Body of pancreas (tissue), 4 donors: ENCODE measurements at places on chromosomes 4 and X. TPM values are rescaled to one million over a fixed set of nuclear protein-coding genes. Genes with fewer than 3 reads are reported as not detected.

Gene TMSB15A
- not detected for total RNA-seq

DNA sequence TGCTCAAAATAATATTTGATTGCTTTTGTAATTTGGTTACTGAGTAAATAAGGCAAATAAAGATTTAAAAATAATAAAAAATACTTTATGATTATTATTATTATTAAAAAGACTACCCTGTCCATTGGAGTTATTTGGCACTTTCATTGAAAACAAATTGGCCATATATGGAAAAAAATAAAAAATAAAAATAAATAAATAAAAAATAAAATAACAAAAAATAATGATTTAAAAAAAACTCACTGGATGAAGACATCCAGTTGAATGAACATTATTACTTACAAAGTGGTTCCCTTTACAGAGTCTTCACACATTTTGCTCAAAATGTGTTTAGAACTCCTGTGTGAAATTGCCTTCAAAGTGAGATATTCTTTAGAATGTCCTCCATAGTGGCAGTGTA lies 141.3 kb upstream of the ANXA3 start:
- no peak for DNase-seq
- no peak overlapping the region for H3K4me3 ChIP-seq
- no peaks in the 10 kb centered on the region for H3K27me3 ChIP-seq
- H3K27ac ChIP-seq, result no peak overlapping the region
- H3K4me1 ChIP-seq, result no peaks in the 10 kb centered on the region

- DNase-seq, result no peak
- no peaks in the 10 kb centered on the region for H3K4me1 ChIP-seq
- no peak overlapping the region for H3K4me3 ChIP-seq
These were observed 2338.8 kb downstream of the PCDH7 start for GRCh38 chr4:33058998-33059397.

Gene HAUS3
- total RNA-seq, result 7.3 TPM

DNA sequence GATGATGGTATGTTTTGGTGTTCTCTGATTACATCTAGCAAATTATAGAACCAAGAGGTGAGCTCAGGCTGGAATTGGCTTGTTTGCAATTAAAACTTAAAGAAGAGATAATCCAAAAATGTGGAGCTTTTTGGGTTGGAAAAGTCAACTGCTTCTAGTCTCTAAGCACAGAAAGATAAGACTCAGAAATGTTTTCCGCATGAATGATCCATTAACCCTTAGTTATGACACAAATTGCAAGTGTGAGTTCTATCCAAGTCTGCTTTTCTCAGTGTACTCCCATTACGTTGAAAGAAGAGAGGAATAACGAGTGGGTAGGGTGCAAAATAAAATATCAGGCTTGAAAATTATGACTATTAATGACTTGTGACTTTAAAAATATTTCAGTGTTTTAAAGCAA lies 38.5 kb downstream of the HPGD start:
- H3K36me3 ChIP-seq, result no peaks in the 10 kb centered on the region
- H3K27me3 ChIP-seq, result no peaks in the 10 kb centered on the region
- H3K4me1 ChIP-seq, result no peaks in the 10 kb centered on the region
- H3K4me3 ChIP-seq, result no peak overlapping the region

DNA sequence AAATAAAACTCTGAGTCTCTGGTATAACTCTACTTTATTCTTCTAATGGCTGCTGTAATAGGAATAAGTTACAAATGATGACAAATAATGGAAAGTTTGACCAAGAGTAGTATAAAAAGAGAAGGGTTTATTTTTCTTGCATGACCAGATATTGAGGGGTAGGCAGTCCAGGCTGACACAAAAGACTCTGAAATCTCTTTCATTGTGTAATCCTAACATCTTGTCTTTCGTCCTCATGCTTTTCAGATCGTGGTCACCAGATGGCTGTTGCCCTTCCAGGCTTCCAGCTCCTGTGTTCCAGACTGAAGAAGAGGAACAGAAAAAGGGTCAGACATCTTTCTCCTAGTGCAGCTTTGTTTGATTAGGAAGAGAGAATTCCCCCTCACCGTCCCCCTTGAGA lies 176.9 kb upstream of the GK2 start:
- no peak overlapping the region for H3K4me3 ChIP-seq
- DNase-seq, result no peak

Gene SLITRK4
- 0.33 TPM for total RNA-seq

DNA sequence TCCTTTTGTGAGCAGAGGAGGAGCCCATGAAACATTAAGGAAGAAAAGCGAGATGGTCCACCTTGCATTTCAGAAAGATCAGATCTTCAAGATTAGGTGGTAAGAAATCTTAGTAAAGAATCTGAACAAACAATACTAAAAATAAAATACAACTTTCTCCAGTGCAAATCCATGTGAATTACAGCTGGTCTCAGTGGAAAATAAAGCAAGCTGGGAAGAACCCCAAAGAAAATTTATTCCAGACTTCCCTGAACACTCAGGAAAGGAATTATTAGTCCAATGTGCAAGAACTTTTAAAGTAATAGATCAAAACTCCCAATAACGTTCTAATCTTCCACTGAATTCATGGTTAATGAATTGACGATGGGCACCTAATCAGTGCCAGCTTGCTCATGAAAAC lies 37.3 kb upstream of the C1QTNF7 start:
- no peaks in the 10 kb centered on the region for H3K4me1 ChIP-seq
- no peak for DNase-seq
- no peak overlapping the region for H3K4me3 ChIP-seq
- no peaks in the 10 kb centered on the region for H3K27me3 ChIP-seq
- no peaks in the 10 kb centered on the region for H3K36me3 ChIP-seq
- no peak overlapping the region for H3K27ac ChIP-seq

DNA sequence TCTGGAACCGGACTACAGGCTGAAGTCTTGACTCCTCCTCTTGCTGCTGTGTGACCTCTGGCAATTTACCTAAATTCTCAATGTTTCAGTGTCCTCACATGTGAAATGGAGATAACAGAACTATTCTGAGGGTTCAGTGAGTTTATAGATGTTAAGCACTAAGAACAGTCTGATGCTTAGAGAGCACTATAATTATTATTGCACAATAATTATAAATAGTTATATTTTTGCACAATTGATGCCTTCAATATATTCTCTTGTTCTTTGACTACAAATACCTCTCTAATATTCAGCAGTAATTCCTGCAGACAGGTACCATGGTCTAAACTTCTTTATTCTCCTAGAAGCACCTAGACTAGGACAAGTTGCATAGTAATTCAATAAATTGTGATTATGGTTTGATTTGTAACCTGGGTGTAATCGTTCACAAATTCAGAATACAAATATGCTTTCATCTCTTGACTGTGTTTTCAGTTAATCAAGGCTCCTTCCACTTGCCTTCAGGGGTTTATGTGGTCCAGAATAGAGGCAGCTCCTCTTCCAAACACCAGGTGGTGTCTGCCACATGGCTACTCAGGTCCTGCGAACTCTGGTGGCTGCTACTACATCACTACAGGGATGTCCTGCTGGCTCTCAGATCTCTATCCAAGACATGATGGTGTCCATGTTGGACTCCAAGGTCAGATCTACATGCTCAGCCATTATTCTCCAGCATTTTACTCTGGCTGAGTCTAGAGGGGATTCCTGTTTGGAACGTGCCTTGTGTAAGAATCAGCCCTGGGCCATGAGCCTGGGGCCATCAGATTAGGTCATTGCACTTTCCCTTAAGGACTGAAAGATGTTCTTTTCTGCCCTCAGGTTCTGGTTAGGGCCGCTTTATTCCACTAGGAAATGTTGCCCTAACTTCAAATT lies 103.4 kb downstream of the QRFPR start:
- no peak for DNase-seq
- H3K27ac ChIP-seq, result no peak overlapping the region
- no peaks in the 10 kb centered on the region for H3K36me3 ChIP-seq
- H3K4me1 ChIP-seq, result no peaks in the 10 kb centered on the region

- no peaks in the 10 kb centered on the region for H3K36me3 ChIP-seq
- H3K4me1 ChIP-seq, result peaks cover 21% of the 10 kb centered on the region
- no peaks in the 10 kb centered on the region for H3K27me3 ChIP-seq
- no peak overlapping the region for H3K4me3 ChIP-seq
These were observed 924 bp upstream of the IRAK1 start for GRCh38 chrX:154020536-154021115.

- no peaks in the 10 kb centered on the region for H3K36me3 ChIP-seq
- no peaks in the 10 kb centered on the region for H3K27me3 ChIP-seq
- peak; percentile 40 for DNase-seq
- no peak overlapping the region for H3K4me3 ChIP-seq
- no peak overlapping the region for H3K27ac ChIP-seq
- H3K4me1 ChIP-seq, result peaks cover 5% of the 10 kb centered on the region
These were observed 377.0 kb downstream of the PDGFC start for GRCh38 chr4:156594624-156595023.

GRCh38 chrX:70410921-70411320 lies 12.2 kb upstream of the GDPD2 start:
- H3K27me3 ChIP-seq, result no peaks in the 10 kb centered on the region
- no peak overlapping the region for H3K27ac ChIP-seq
- no peaks in the 10 kb centered on the region for H3K4me1 ChIP-seq
- no peaks in the 10 kb centered on the region for H3K36me3 ChIP-seq
- DNase-seq, result no peak
- H3K4me3 ChIP-seq, result no peak overlapping the region

DNA sequence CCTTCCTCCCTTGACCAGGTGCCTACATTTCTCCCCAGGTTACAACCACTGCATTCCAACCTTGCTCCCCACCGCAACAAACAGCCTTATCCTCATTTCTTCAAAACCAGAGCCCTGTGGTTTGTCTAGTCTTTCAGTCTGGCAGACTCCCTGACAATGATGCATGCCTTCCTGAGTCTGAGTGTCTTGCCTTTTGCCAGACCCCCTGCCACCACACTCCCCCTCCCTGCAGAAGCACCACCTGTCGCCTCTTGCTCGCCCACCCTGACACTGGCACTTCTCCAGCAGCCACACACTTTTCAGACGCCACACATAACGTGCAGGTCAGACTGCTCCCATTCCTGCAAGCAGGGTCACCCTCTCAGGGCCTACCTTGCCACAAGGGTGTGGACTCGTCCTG lies 349.2 kb upstream of the NOCT start:
- no peaks in the 10 kb centered on the region for H3K27me3 ChIP-seq
- no peak overlapping the region for H3K4me3 ChIP-seq
- no peak for DNase-seq
- no peaks in the 10 kb centered on the region for H3K4me1 ChIP-seq
- H3K27ac ChIP-seq, result no peak overlapping the region

Gene C1QTNF7
- 13.8 TPM for total RNA-seq

Gene PRDM8
- total RNA-seq, result 5.9 TPM

DNA sequence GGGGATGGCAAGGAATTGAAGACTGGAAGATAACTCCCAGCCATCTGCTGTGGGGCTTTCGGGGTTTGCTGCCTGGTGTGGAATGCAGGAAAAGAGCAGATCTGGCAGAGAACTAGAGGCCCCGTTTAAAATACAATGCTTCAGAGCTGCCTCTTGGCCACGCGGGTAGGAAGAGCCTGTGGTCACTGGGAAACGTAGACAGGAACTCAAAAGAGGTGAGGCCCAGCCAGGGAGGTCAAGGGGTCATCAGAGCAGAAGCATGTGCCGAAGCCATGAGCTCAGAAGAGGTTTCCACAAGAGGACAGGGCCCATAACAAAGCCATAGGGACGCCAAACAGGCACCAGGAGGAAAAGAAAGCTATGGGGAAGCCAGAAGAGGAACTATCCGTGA lies 14.5 kb upstream of the STS start:
- H3K27ac ChIP-seq, result peak overlapping the region; percentile 66
- H3K4me3 ChIP-seq, result no peak overlapping the region
- no peaks in the 10 kb centered on the region for H3K36me3 ChIP-seq
- no peaks in the 10 kb centered on the region for H3K27me3 ChIP-seq
- H3K4me1 ChIP-seq, result peaks cover 29% of the 10 kb centered on the region
- DNase-seq, result no peak

Gene ARX
- not detected for total RNA-seq
